Foreskin fibroblast (primary cell): ENCODE measurements at places on chromosomes 1 and 21.

DNA sequence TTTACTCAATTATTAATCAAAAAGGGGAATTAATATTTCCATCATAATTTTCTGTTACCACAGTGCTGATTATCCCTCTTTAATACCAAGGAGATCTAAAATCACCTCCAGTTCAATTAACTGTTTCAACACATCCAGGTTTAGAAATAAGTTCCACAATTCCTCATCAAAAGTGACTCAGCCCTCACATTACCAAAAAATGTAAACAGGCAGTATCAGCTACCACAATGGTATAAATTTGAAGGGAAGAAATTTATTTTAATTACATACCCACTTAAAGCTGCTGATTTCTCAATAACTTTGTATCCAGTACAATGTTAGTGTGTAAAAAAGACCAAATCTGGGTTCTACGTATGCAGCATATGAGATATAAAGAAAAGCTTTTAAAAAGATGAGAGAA, 51.9 kb downstream of the EIF4G3 start:
- peak; percentile 59 for DNase-seq

- no peak for DNase-seq
Observed at GRCh38 chr1:25990702-25991395, 7.0 kb downstream of the PAFAH2 start.

DNA sequence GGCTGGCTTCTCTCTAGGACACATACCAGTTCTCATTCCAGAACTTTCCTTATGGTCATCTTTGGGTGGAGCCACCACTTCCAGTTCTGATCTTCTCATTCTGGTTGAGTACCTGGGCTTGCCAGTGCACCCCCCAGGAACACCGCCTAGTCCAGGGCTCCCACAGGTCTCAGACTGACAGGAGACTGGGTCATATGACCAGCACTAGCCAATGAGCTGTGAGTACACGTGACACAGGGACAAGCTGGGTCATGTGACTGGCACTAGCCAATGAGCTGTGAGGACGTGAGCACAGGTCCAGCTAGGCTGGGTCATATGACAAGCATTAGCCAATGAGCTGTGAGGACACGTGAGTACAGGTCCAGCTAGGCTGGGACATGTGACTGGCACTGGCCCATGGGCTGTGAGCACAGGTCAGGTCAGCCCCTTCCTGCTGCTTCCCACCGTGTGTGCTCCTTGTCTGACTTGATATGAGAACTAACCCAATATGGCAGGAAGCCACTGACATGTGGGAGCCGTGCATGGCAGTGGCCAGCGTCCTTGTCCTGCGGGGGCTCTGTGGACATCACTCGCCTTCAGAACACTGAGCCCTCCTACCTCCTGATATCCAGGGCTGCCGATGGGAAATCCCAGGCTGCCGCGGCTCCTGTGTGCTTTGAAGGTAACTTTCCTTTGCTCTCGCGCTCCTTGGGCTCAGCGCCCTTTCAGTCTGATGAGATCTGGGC, 22.7 kb downstream of the KRTAP10-1 start:
- no peak for DNase-seq

DNA sequence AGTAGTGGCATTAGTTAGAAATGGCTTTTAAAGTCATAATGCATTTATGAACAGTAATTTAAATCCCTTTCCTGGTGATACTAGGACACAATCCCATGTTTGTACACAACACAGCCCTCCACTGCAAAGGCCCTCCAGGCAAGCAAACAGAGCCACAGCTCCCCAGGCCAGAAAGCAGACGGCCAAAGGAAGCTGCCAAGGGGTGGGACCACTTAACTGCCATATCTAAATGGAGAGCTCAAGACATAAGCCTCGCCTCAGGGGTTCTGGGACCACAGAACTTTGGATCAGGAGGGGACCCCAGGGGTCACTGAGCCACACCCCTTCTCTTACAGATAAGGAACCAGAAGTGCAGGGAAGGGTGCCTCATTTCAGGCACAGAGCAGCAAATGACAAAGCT, 189.7 kb downstream of the KCNH1 start:
- no peak for DNase-seq

DNA sequence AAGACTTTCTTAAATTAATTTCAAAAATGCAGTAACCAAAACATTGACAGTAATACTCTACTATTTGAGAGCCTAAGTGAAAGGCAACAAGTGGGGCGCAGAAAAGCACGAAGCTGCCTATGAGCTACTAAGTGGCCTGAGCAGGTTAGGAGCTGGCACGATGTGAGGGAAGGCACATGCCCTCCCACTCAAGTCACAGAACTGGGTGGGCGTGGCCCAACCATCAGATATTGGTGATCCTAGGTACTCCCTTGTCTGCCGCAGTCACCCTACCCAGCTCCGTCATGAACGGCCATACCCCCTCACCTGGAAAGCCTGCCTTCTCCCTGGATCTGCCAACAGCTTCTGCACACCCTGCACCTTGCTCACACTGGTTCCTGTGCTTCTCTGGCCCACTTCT, 40.8 kb downstream of the SSBP3 start:
- DNase-seq: no peak

DNA sequence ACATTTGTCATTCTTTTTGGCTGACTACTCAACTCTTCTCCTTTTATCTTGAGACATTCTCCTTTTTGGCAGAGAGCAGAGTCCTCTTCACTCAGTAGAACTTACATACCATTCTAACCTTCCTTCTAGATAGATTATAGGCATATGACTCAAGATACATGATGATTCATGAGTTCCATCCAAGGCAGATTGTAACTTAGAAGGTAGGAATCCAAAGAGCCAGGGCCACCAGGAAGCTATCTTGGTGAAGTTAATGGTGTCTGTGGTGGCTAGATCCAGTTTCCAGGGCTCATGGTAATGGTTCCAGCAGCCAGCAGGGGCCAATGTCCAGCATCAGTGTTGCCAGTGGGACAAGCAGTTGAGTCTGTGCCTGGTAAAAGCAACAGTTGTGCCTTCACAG, 76.1 kb upstream of the KIAA0040 start:
- no peak for DNase-seq

DNA sequence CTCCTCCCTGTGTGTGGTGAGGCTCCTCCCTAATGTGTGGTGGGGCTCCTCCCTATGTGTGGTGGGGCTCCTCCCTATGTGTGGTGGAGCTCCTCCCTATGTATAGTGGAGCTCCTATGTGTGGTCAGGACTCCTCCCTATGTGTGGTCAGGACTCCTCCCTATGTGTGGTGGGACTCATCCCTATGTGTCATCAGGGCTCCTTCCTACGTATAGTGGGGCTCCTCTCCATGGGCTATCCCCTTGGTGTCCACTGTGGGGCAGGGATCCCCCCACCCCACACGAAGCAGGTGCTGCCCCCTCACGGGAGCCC, 29.6 kb downstream of the PRSS38 start:
- DNase-seq: no peak

GRCh38 chr21:34743831-34744230, 75.0 kb downstream of the CLIC6 start:
- peak; percentile 52 for DNase-seq

GRCh38 chr1:31689854-31690253, 14.0 kb downstream of the COL16A1 start:
- DNase-seq: peak; percentile 92

GRCh38 chr1:25205786-25206185, 26.5 kb downstream of the SYF2 start:
- no peak for DNase-seq

DNA sequence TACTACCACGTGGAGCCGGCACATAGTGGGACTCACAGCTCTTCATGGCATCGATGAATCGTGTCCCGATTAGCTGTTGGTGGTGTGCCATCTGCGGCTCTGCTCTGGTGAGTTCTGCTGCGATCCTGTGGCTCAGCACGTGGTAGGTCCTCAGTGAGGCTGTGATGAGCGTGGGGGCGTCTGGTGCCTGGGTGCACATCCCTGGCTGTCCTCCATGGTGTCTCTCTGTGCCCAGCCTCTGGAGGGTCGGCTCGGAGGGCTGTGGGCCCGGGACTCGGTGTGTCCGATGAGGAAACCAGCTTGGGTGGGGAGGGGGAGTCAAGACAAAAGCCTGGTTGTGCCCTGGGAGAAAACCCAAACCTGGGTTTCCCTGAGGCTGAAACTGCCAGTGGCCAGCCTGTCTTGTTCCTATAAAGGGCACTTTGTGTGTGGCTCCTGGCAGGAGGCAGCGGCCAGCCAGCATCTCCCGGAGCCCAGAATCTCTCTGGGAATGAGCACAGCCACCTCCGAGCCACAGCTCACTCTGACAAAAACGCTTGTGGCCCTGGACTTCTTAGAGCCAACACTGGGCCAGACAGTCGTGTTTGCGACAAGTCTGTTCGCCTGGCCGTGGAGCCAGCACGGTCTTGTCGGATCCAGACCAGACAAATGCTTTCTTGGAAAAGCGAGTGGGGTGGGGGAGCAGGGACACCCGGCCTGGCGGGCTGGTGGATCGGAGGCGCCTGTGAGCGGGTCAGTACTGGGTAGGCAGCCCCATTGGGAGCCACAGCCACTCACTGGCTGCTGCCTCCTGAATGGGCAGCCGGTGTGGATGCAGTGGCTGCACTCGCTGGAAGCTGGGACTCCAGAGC, 31.8 kb downstream of the SPSB1 start:
- no peak for DNase-seq

DNA sequence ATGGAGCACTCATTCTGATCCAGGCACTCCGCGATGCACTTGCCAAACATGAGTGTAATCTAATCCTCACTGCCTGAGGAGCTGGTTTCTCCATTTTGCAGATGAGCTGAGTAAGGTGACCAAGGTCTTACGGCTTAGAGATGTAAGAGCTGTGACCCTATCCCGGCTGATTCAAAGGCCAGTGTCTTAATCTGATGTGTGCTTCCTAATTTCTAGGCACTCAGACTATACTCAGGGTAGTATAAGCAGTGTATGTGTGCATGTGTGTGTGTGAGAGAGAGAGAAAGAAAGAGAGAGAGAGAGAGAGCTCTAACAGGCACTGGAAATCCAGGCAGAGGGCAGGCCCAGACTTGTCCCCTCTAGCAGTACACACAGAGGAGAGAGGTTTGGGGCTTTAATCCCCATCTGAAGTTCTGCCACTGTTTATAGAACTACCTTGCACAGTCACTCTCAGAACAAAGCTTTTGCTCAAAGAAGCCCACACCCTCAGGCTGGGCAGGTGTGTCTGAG, 188.2 kb downstream of the ZBTB18 start:
- DNase-seq: peak; percentile 40

- DNase-seq: no peak
Observed at GRCh38 chr21:41597227-41597626, 89.3 kb upstream of the TMPRSS2 start.

- peak; percentile 93 for DNase-seq
Observed at GRCh38 chr1:99590578-99591209, 55.2 kb upstream of the PALMD start.

GRCh38 chr1:172698224-172698623, 39.3 kb downstream of the FASLG start:
- DNase-seq: no peak

DNA sequence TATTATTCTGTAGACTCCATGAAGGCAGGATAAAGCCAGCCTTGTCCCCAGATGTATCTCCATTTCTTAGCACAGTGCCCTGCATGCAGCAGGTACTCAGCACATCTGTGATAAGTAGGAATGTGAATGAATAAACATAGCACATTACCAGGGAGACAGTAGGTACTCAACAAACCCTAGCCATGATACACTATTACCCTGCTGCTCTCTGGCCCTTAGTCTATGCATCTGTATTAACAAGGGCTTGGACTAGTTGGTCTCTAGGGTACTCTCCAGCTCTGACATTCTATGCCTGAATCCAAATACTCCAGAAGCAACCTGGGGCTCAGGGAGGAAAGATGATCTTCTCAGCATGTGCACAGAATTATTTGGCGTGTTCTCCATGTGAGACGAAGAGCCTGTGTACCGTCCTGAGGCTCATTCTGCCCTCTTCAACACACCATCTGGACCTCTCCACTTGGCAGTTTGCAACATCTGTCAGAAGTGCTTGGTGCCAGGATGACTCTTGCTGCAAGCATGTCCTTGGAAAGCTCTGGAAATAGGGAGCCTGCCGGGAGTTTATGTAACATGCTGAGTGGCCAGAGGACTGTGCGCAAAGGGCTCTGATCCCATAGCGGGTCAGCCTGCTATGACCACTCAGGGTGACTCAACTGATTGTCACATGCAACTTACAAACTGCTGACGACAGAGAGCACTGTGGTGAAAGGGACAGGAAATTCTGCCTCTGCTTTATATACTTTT, 228.2 kb upstream of the USP24 start:
- DNase-seq: peak; percentile 100

- DNase-seq: peak; percentile 82
Observed at GRCh38 chr1:205335692-205336091, 14.1 kb upstream of the NUAK2 start.

GRCh38 chr1:200103966-200104583, 76.6 kb downstream of the NR5A2 start:
- no peak for DNase-seq

DNA sequence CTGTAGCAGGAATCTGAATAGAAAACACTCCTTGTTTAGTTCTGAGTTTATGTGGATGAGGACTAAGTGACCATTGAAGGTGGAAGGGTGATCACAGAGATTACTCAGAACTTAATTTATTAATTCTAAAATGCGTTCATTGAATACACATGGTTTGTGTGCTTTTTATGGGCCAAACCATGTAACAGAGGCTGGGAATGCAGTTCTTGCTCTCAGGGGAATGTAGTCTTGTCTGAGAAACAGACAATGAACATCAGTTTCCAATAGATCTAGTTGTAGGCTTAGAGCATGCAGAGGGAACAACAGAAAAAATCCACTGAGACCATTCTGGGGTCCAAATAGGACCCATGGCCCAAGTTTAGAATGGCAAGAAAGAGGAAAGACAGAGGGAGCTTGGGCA, 46.1 kb downstream of the ITSN1 start:
- DNase-seq: peak; percentile 74

- peak; percentile 69 for DNase-seq
Observed at GRCh38 chr1:59020151-59020997, 236.5 kb upstream of the JUN start.

GRCh38 chr1:234726359-234726943, 116.5 kb upstream of the IRF2BP2 start:
- no peak for DNase-seq

DNA sequence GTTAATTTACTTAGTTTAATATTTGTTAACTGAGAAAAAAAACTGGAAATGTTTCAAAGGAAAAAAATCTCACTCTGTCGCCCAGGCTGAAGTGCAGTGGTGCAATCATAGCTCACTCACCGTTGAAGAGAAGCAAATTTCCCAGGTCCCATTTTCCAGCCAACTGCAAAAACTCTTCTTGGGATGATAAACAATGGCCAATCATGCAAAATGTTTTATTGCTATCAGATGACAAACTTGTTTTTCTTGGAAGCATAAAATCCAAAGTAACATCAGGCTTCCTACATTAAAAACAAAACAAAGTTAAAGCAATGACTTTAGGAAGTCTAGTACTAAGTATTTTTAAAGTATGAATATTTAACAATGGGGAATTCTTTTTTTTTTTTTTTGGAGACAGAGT, 84.9 kb downstream of the LYST start:
- DNase-seq: no peak

DNA sequence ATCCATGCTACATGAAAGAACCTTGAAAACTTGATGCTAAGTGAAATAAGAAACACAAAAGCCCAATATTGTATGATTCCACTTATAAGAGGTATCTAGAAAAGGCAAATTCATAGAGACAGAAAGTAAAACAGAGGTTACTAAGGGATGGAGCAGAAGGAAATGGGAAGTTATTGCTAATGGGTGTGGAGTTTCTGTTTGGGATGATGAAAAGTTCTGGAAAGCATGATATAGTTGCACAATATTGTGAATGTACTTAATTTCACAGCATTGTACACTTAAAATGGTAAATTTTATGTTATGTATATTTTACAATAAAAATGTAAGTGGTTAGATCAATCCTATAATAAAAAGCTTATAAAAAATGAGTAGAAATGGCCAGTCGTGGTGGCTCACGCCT, 1.6 kb upstream of the NECAP2 start:
- no peak for DNase-seq

GRCh38 chr21:14718951-14719350, 172.8 kb upstream of the SAMSN1 start:
- no peak for DNase-seq

- DNase-seq: no peak
Observed at GRCh38 chr1:31295874-31296485, 608 bp downstream of the SNRNP40 start.
